CD4-positive, alpha-beta T cell treated with Interleukin-1 beta for 1 hour (primary cell): ENCODE measurements at places on chromosomes 1 and 21.

DNA sequence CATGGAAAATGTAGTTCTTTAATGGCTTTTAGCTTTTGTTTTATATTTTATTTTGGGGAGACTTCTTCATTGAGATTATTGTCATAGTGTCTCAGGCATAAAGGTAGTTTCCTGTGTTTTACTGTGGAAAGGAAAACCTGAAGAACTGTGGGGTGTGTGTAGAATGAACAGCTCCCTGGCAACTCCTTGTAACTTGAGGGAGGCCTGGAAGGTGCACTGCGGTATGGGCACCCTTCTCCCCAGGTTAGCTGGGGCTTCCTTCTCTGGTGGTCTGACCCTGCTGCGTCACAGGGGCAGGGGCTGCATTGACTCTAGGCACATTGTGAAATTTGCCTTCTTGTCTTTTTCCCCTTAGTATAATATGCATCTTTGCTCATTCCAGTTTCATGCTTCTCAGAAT lies 1.7 kb downstream of the ATP1B1 start:
- DNase-seq = no peak

DNA sequence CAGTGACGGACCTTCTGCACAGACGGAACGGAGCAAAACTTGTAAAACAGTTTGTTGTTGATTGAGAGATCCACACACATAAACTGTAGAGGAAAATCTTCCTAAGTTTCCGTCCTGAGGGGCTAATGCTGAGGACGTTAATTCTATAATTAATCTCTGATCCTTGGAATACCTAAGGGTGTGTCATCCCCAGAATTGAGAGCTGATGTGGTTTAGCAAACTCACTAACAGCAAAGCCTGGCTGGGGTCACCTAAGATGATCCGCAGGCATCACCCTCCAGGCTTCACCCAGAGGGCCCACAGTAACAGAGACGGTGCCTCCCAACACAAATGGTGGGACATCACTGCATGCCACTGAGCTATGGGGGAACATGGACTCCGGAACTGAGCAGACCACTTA lies 97.5 kb downstream of the SMYD2 start:
- DNase-seq = no peak

DNA sequence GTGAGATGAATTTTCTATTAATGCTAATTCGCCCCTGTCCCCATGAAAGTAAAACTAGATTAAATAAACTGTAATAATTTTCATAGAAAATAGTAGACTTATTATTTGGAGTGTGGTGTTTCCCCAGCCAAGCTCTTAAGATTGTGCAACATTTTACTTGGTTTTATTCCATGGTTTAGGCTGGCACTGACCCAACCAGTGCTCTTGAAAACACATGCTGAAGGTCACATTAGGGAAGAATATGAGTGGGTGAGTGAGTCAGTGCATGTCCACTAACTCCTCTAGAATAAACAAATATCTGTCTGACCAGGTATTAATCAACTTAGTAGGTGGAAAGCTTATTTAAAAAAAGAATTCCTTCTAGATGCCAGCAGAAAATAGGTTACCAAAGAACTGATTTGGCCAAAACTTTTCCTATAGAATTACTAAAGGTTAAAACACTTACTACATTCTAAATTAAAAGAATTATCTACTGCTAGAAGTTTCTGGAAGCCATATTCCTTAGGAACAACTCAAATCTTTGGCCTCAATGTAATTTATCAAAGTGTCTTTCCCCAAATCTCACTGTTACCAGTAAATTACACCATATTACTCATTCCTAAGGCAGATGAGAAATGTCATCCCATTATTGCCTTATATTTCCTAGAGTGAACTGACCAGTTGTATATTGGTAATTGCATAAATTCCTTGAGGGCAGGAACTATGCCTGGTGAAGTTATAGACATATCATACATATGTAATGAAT lies 89.7 kb upstream of the RGS1 start:
- DNase-seq = no peak

- no peak for DNase-seq
Observed at GRCh38 chr1:222788402-222789156, 26.3 kb upstream of the DISP1 start.

GRCh38 chr1:41626146-41626545 lies 141.7 kb upstream of the EDN2 start:
- DNase-seq = no peak

DNA sequence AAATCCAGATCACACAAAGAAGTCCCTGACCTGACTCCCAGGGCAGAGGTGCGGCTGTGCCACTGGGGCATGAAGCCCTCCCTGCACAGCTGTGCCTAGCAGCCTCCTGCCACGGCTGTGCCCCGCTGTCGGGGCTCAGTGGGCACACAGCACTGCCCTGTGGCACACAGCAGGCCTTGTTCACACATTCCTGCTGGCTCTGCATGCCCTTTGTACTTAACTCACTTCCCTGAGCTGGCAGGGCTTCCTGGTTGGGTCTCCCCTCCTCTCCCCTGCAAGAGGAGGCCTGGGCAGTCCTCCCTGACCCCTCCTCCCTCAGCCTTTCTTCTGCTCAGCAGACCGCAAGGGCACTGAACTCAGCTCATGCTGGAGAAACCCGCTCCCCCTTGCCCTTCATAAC lies 14.8 kb downstream of the LHX4 start:
- no peak for DNase-seq

GRCh38 chr1:236602171-236602570 lies 2.1 kb downstream of the HEATR1 start:
- DNase-seq = no peak

- no peak for DNase-seq
Observed at GRCh38 chr21:44258056-44258725, 3.5 kb downstream of the DNMT3L start.

- DNase-seq = peak; percentile 1
Observed at GRCh38 chr1:57423656-57424211, at the start of gene DAB1. DAB1 (minus strand) TSS chr1:57424060; CDS start chr1:57291030, 133,030 bp downstream.
